K562 (cell line): ENCODE measurements at places on chromosomes 1 and 21. TPM values are rescaled to one million over a fixed set of nuclear protein-coding genes. Genes with fewer than 3 reads are reported as not detected.

DNA sequence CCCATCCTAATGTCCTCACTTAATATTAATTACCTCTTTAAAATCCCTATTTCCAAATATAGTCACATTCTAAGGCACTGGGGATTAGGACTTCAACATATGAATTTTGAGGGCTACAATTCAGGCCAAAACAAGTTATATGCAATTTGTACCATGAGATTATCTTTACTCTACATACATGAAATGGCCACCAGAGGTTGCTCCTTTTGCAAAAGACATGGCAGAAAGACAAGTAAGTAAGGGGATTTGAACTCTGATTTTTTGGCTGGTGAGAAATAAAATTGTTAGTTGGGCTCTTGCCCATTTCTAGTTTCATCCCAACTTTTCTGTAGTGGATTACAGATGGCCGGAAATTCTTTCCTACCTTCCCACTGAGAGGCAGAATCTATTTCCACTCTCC lies 4.8 kb upstream of the ALG6 start:
- no peak for DNase-seq
- H3K4me1 ChIP-seq: peaks cover 8% of the 10 kb centered on the region
- H3K4me3 ChIP-seq: no peak overlapping the region
- no peaks in the 10 kb centered on the region for H3K36me3 ChIP-seq

DNA sequence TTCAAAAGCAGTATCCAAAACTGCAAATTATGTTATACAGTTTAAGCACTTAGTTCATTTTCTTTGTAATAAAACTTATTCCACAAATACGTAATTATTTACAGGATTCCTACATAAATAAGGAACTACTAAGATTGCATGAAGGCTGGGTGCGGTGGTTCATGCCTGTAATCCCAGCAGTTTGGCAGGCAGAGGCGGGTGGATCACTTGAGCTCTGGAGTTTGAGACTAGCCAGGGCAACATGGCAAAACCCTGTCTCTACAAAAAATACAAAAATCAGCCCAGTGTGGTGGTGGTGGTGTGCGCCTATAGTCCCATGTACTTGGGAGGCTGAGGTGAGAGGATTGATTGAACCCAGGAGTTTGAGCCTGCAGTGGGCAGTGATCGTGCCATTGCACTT lies 69.3 kb downstream of the POU2F1 start:
- no peaks in the 10 kb centered on the region; the same call in 1 of the 2 replicates for H3K4me1 ChIP-seq
- H3K4me3 ChIP-seq: no peak overlapping the region
- no peaks in the 10 kb centered on the region for H3K36me3 ChIP-seq
- DNase-seq: no peak

GRCh38 chr1:154845174-154845573 lies 24.9 kb downstream of the KCNN3 start:
- no peaks in the 10 kb centered on the region for H3K4me1 ChIP-seq
- H3K27ac ChIP-seq: no peak overlapping the region
- no peak for DNase-seq

CYP2J2 gene
- total RNA-seq: not detected in 2 replicates

RXRG gene
- total RNA-seq: not detected in 2 replicates
